ENCODE measurements at places on chromosomes 4 and X.

GRCh38 chr4:23667659-23668058 is 222.2 kb downstream of the PPARGC1A start:
- DNase-seq = no peak

GRCh38 chrX:80266979-80267378 is 153.3 kb upstream of the TENT5D start:
- no peak for DNase-seq

DNA sequence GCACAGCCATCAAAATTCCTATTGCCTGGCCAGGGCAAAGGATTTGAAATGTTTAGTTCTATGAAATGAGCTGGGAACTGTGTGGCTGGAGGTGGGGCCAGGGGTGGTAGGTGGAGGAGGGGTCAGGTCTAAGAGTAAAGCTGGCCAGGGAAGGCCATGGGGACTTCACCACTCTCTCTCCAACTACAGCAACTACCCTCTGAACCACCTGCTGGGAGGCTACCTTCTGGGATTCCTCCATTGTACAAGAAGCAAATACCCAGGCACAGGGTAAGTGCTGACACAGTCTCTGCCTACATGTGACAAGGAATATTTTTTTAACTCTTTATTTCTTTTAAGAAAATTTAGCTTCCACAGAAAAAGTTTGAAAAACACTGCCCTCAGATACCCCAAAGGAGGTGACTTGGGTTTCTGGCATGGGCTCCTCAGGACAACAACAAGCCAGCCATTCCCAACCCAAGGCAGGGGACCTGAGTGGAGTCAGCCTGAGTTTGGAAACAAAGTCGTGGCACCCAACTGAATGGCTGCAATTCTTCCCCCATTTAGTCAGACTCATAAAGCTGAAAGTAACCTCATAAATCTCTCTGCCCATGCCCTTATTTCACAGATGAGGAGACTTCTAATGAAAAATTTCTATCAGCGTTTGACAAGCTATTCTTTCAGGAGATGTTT is 593.8 kb upstream of the DIPK2B start:
- no peak for DNase-seq

GRCh38 chrX:41381685-41382084 is 47.7 kb downstream of the DDX3X start:
- no peak for DNase-seq

DNA sequence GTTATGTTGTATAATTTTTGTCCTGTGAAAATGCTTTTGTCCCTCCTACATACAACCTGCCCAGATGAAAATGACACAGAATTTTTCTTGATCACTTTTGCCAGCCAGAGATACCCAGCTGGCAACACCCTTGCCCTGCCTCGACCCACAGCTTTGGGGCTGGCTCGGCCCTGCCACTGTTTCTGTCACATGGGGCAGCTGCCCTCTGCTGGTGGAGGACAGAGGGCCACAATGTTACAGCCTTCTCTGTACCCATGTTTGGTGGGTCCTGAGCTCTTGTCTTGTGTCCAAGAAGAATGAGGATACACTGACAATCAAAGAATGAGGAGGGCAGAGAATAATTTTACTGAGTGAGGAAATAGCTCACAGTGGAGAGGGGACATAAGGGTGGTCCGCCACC is 31.1 kb downstream of the BMP15 start:
- no peak for DNase-seq

DNA sequence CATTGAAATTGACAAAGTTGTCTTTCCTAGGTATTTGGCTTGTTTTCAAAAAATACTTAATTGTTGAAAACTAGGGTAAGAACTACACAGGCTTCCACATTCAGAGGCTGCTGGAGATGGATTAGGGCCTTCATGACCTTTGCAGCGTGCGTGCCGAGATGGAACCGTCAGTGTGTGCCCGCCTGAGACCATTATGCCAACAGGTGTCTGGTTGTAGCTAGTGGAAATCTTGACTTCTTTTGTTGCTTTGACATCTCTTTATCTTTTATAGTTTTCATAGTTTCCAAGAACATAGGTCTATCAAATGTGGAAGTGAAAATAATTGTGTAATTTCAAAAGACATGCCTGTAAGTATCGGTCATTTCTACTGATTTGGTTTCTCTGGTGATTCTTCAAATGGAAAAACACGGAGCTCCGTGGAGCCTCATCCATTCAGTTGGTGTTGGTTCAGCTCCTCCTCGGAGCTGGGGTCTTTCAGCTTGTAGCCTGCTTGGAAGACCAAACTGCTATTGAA is 38.9 kb upstream of the CLCN4 start:
- DNase-seq = no peak
